Fibroblast of skin of back (primary cell): ENCODE measurements at places on chromosomes 16 and 17.

- peak; percentile 54 for DNase-seq
These were observed 12.6 kb upstream of the ASGR1 start for GRCh38 chr17:7191571-7192270.

- DNase-seq: no peak
These were observed 387.3 kb downstream of the HS3ST3B1 start for GRCh38 chr17:14688134-14688533.

GRCh38 chr17:55168958-55169687 lies 95.6 kb upstream of the HLF start:
- DNase-seq: no peak

DNA sequence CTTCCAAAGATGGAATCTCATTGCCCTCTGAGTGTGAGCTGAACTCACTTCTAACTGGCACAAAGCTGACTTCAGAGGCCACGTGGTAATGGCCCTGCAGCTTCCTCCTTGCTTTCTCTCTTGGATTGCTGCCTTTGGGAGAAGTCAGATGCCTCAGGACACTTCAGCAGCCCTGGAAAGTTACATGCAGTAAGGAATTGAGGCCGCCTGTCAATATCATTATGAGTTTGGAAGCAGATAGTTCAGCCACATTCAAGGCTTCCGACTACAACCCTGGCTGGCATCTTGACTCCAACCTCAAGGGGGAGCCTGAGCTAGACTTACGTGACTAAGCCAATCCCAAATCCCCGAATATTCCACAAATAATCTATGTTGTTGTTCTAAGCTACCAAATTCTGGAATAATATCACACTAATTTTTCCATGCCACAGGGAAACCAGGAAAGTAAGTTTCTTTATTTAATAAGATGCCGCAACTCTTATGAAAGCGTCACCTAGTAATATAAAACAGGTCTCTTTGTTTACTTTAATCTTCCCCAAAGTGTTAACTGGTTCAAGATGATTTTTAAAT lies 13.6 kb downstream of the CEP20 start:
- peak; percentile 70 for DNase-seq

- DNase-seq: no peak
These were observed 354.8 kb downstream of the SEC14L1 start for GRCh38 chr17:77495575-77495974.

GRCh38 chr17:8857919-8858318 lies 9.6 kb downstream of the PIK3R6 start:
- peak; percentile 95 for DNase-seq

- no peak for DNase-seq
These were observed 541 bp downstream of the ACACA start for GRCh38 chr17:37405955-37406634.

DNA sequence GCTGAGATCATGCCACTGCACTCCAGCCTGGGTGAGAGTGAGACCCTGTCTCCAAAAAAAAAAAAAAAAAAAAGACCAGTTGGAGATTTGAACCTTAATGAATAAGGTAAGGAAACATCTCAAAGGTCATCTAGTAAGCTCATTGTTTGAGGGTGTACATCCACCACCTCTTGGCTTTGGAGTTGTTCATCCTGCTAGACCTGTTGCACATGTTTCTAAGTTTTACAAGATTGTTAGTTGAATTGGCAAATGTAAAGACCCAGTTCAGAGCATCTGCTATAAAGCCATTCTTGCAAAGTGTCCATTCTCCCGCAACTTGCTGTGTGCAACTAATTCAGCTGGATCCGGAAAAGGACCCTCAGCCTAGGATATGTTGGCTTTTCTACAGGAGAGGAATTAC lies 1.5 kb downstream of the PSMD7 start:
- no peak for DNase-seq

DNA sequence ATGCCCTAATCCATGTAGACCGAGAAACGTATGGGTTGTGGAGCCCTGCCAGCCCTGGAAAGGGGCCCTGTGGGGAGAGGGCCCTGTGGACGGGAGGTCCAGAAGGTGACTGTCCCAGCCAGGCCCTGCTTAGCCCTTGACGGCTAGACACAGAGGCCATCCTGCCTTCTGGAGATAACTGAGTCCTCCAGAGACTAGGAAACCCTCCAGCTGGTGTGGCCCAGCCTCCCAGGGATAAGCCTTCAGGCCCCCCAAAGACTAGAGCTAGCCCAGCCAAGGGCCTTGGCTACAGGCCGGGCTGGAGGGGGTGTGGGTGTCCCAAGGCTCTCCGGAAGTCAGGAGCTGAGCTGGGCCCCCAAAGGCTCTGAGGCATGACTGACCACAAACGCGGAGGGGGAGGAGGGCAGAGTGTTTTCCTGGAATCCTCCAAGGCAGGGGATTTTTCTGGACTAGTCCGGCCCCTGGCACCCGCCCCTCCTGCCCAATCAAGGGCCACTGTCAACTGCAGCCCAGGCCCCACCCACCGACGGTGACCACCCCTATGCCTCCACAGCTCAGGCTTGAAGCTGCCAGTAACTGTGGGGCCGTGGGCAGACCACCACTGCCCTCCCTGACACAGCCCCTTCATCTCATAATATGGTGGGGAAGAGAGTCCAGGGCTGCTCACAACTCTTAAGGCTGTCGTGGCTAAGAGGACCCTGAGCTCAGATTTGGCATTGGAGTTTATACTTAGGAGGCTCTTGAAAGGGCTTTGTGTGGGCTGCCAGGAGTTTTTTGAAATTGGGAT lies 885 bp upstream of the VASN start:
- peak; percentile 62 for DNase-seq

- DNase-seq: peak; percentile 80
These were observed 1.2 kb downstream of the GRB2 start for GRCh38 chr17:75404223-75404730.

GRCh38 chr17:58691701-58692238 lies at the start of gene TEX14:
TSS of gene TEX14 (minus strand) at chr17:58692045. CDS start at chr17:58652001, 40,044 bp downstream.
- DNase-seq: no peak

DNA sequence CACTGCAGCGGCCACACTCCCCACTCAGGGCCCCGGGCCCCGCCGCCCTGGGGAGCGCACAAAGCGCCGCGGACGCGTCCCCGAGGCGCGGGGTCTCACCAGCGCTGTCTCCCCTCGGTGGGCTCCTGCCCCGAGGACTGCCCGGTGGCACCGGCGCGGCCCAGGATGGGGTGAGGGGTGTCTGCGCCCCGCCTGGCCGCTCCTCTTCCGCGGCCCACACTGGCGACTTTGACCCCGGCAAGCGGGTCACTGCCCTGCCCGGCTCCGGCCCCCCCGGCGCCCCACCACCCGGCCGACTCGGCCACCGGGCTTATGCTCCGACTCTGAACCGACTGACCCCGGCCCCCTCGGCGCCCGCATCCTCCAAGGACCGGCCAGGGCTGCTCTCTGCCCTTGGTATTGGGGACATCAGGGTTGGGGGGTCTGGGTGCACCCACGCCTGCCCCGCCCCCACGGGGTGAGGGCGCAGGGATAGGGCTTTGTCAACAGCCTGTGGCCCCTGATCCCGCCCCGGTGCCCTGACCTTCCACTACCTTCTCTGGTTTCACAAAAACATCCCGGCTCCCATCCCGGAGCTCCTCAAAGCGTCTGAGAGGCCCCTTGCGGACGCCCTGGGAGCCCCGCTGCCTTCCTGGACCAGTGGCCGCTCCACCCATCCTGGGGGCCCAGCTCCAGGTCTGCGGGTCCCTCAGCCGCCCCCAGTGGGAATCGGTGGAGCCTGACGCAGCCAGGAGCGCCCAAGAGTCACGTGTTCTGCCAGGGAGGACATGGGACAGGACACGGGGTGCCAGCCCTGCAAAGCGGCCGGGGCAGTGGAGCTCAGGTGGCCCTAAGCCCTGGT lies 829 bp downstream of the GCGR start:
- DNase-seq: no peak

GRCh38 chr16:71775949-71776348 lies 32.7 kb downstream of the AP1G1 start:
- no peak for DNase-seq

DNA sequence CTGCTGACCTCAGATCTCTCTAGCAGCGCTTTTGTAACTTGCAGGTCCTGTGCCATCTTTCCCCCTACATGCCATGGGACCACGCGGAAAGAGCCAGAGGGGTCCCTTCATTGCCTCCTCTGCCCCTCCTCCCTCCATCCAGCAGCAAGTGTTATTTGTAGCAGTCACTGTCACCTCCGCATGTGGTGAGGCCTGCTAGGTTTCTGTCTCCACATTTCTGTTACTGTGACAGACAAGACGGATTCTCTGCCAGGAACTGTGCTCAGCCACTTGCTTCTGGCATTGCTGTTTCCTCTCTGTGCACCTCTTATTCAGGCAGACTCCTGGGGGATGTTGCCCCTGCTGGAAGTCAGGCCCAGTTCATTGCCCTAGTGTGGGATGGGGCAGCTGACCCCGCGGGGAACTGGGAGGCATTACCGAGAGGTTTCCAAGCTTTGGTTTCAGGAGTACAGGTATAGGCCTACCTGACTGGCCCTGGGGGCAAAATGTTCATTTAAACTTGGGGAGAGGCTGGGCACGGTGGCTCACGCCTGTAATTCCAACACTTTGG lies 61.2 kb downstream of the RAB11FIP4 start:
- no peak for DNase-seq

DNA sequence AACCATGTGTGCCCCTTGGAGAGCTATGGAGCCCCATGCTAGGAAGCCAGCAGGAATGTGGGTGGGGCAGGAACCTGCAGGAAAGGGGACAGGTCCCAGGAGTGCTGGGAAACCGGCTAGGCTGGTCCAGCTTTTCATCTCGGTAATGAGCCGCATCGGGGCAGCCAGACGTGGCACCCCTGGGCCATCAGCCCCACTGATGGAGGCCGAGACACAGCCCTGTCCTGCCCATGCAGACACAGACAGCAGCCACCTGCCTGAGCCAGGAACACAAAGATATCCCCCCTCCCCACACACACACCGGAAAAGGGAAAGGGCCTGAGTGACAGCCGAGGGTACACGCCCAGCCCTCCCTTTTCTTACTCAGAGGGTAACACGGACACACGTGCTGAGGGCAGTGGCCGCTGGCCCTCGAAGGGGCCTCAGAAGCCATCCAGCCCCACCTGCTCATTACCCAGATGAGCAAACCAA lies 18.1 kb downstream of the PPL start:
- DNase-seq: no peak

- no peak for DNase-seq
These were observed 111.6 kb downstream of the DYNLRB2 start for GRCh38 chr16:80652441-80652840.

DNA sequence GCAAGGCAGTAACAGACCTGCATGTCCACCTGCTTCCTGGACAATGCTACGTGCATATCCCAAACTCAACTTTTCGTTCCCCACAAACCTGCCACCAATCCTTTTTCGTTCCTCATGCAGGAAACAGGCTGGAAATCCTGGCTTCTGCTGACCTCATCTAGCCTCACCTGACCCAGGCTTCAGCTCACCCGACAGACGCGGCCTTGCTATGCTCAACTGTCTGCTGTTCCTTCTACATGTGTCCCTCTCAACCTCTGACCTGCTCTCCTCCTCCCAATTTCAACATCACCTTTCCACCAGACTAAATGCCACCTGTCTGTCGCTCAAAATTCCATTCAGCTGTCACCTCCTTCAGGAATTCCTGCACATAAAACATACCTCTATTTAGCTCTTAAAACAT lies 44.5 kb downstream of the XPO6 start:
- no peak for DNase-seq

DNA sequence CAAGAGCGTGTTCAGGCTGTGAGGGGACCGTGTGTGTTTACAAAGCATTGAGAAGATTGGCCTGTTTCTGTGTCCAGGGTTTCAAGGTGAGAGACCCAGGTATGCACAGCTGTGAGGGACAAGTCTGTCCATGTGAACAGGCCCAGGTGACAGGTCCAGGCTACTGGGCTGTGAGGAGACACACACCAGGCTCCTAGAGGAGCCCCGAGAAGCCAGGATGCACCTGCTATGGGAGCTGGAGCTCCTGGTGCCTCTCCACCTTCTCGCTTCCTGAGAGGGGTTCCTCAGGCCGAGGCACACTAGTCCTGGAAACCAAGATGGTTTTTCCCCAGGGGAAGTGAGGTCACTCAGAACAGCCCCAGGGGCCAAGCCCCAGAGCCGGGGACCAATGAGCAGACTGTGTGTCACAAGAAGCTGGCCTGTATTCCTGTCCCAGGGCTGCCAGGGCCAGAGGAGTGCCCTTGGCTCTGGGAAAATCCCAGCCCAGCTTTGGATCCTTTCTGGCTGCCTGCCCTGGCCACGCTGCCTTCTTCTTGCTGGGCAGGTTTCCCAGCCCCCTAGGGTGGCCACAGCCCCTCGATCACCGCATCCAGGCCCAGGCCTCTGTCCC lies 153.4 kb upstream of the PLCG2 start:
- DNase-seq: peak; percentile 57

DNA sequence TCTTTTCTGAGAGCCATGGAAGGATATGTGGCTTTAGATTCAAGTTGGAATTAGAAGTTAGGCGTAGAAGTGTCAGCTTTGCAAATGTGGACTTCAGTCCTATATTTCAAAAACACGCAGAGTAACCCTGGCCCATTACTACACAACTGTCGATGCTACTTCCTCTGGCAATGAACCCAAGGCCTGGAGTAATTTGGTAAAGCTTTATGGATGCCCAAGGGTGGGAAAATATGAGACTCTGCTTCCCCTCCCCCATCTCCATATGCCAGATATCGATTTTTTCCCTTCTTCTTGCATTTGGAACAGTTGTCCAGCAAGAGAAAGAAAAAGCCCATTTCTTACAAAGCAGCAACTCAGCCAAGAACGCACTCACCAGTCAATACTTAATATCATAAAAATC lies 2.9 kb upstream of the MAP1LC3B start:
- no peak for DNase-seq

GRCh38 chr17:77498791-77499698 lies 358.3 kb downstream of the SEC14L1 start:
- no peak for DNase-seq

- no peak for DNase-seq
These were observed 502.9 kb downstream of the GRIN2A start for GRCh38 chr16:9679213-9679767.

DNA sequence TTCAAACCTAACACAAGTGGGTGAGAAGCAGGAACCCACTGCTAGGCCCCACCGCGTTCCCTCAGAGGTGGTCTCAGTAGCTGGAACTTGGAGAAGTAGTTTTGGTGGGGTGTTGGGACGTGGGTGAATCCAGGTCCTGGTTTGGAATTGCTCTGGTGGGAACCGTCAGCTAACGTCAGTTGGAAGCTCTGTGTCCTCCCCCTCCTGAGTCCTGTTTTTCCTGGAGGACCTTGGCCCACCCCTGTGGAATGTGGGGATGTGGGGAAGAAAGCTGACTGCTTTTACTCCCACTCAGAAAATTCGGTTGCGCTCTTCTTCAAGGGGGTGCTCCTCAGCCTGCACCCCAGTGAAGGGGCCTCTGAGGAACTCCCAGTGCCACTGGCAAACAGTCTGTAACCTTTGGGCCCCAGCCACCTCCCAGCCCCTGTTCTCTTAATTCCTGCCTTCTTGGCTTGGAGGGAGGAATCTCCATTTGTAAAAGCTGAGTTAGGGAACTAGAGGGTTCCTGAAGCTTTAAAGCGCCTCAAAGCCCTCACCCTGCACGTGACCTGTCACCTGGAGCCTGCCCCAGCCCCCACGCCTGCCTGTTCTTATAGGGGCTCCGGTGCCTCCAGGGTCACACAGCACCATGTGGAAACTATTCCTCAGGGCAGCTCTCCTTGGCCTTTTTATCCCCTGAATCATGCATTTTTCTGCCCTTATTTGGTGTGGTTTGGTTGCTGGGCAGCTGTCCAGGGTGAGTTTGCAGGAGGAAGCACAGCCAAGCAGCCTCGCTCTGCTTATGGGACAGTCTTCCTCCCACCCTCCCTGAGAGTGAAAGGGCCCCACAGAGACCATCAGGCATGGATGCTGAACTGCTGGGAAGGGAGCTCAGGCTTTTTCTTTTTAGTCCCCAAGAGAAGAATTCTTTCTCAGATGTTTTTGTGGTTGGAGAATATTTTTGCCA lies 16.2 kb upstream of the NAGLU start:
- peak; percentile 100 for DNase-seq
